ENCODE measurements at places on chromosomes 5 and 9. TPM values are rescaled to one million over a fixed set of nuclear protein-coding genes. Genes with fewer than 3 reads are reported as not detected.

OCLN gene
- total RNA-seq = 6.8 TPM

HAUS6 gene
- 30.3 TPM for total RNA-seq

FAM151B gene
- 2.2 TPM for total RNA-seq

RNF20 gene
- total RNA-seq = 30.9 TPM

IL33 gene
- total RNA-seq = not detected

CXXC5 gene
- total RNA-seq = 106 TPM

TBCA gene
- 289 TPM for total RNA-seq

STPG3 gene
- total RNA-seq = 0.93 TPM

CSF1R gene
- 1.2 TPM for total RNA-seq

KCNIP1 gene
- 0.80 TPM for total RNA-seq

DMRTA1 gene
- 1.2 TPM for total RNA-seq

SEMA6A gene
- 5.6 TPM for total RNA-seq

SLC22A4 gene
- total RNA-seq = 0.39 TPM

CDC25C gene
- total RNA-seq = 0.50 TPM

TRMT10B gene
- 11.0 TPM for total RNA-seq

GFI1B gene
- 1.1 TPM for total RNA-seq

TMC1 gene
- total RNA-seq = 0.94 TPM

All from motor neuron (in vitro differentiated cells).